ENCODE measurements at places on chromosomes 16 and 17.

GRCh38 chr17:44024271-44024663 lies 9.5 kb upstream of the TMEM101 start:
- DNase-seq, result no peak

DNA sequence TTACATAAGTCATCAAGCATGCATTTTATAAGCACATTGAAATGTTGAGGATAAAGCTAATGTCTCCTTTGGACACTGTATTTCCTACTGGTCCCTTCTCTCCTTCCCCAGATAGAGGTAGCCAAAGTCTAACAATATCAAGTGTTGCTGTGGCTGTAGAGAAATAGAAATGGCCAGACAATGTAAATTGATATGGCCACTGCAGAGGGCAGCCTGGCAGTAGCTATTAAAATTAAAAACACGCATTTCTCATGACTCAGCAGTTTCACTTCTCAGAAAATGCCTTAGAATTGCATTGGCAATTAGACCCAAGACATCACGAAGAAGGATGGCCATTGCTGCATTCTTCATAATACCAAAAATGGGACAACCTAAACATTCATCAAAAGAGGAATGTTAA lies 46.8 kb upstream of the MRTFB start:
- no peak for DNase-seq

DNA sequence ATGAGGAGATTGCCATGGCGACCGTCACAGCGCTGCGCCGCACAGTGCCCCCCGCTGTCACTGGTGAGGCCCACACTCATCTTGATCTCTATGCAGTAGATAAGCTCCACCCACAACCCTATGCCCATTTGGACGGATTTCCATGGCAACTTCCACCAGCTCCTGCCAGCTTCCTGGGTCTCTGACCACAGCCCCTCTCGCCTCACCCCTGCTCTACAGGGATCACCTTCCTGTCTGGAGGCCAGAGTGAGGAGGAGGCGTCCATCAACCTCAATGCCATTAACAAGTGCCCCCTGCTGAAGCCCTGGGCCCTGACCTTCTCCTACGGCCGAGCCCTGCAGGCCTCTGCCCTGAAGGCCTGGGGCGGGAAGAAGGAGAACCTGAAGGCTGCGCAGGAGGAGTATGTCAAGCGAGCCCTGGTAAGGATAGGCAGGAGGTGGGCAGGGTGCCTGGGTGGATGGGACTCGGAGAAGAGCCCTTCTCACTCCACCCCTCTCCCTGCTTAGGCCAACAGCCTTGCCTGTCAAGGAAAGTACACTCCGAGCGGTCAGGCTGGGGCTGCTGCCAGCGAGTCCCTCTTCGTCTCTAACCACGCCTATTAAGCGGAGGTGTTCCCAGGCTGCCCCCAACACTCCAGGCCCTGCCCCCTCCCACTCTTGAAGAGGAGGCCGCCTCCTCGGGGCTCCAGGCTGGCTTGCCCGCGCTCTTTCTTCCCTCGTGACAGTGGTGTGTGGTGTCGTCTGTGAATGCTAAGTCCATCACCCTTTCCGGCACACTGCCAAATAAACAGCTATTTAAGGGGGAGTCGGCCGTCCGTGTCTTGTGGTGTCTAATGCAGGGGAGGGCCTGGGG lies 4.3 kb downstream of the ALDOA start:
- no peak for DNase-seq

- DNase-seq, result no peak
Measured at GRCh38 chr16:22381392-22381791, 7.0 kb upstream of the CDR2 start.

GRCh38 chr16:70523743-70524398 lies at the start of gene SF3B3:
SF3B3 (plus strand) TSS chr16:70523816; CDS start chr16:70526657, 2,841 bp downstream.
- peak; percentile 50 for DNase-seq

- no peak for DNase-seq
Measured at GRCh38 chr16:86946396-86946795, 368.0 kb downstream of the FOXL1 start.

- no peak for DNase-seq
Measured at GRCh38 chr16:76222853-76223252, 54.3 kb upstream of the CNTNAP4 start.

DNA sequence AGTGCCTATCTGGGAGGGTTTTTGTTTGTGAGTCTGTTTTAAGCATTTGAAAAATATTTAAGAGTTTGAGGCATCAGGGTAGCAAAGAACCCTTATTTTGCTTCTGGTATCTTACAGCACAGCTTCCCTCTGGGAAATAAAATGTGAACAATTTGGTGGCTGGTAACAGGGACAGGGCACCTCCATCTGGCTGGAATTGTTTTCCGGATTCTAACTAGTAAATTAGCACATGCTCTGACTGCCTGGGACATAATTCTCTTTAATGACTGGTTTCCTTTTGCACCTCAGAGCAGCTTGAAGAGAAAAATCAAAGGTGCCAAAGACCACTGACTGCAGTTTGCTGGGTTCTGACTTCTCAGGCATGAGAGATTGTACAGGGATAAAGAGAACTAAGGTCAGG lies 469.1 kb downstream of the GRIN2A start:
- no peak for DNase-seq

- no peak for DNase-seq
Measured at GRCh38 chr17:32102646-32103186, 39.6 kb upstream of the RHOT1 start.

GRCh38 chr16:10976634-10977033 lies 32.3 kb downstream of the CLEC16A start:
- no peak for DNase-seq

DNA sequence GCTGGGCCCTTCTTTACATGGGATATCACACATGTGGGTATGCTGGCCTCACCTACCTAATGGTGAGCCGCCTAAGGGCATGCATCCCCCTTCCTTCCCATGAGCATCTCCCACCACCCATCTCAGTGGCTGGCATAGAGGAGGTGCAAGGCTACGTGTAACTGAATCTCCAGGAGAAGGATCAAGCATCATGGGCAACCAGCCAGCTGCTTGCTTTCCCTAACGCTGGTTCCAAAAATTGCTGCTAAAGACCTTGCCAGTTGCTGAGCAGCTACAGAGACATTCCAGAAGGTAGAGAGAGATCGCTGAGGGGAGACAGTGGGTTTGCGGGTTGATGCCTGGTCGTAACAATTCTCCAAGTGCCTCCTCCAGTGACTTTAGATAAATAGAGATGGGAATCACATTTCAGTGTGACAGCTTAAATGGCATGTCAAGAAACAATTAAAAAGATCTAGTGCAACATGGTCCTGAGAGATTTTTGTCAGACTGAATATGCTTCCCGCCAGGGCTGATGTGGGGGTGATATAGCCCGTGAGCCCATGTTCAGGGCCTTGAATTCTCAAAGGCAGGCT lies 378.4 kb upstream of the CDH5 start:
- no peak for DNase-seq

GRCh38 chr17:42116705-42117396 lies 4.3 kb downstream of the KAT2A start:
- no peak for DNase-seq

GRCh38 chr16:59597269-59597668 lies 863.2 kb upstream of the GOT2 start:
- DNase-seq, result no peak

- DNase-seq, result no peak
Measured at GRCh38 chr17:15912416-15912955, 32.4 kb upstream of the ADORA2B start.

- no peak for DNase-seq
Measured at GRCh38 chr16:84434800-84435199, 66.5 kb downstream of the ATP2C2 start.

Measured in stimulated activated CD4-positive, alpha-beta T cell treated with anti-CD3 and anti-CD28 coated beads, Interleukin-12 subunit alpha, Interleukin-12 subunit beta, amount 100 ng/mL, for 24 hours (primary cell).